AG09319 (cell line): ENCODE measurements at places on chromosomes 1 and 21.

DNA sequence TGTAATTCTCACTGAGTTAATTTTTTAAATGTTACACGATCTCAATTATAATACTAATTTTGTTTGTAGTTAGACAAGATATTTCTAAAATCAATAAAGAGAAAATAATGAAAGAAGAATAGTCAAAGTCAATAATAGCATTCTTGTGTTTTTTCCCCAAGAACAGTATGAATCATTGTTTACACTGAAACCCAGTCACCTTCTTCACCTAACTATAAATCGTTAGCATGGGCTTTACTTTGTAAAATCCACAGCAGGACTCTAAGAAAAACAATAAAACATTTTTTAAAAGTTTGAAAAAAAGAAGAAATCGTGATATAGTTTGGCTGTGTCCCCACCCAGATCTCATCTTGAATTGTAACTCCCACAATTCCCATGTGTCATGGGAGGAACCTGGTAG is 234.6 kb upstream of the LYPLAL1 start:
- no peak for DNase-seq

GRCh38 chr1:168260393-168260792 is 20.3 kb upstream of the TBX19 start:
- DNase-seq: no peak

DNA sequence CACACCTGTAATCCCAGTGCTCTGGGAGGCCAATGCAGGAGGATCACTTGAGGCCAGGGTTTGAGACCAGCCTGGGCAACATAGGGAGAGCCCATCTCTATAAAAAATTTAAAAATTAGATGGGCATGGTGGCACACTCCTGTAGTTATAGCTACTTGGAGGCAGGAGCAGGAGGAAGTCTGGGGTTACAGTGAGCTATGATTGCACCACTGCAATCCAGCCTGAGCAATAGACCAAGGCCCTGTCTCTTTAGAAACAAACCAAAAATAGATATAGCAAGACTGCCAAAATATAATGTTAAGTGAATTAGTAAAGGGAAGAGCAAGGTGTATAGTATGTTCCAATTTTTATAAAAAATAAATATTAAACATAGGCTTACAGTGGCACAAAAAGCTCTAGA is 28.8 kb downstream of the PLEKHO1 start:
- no peak for DNase-seq

DNA sequence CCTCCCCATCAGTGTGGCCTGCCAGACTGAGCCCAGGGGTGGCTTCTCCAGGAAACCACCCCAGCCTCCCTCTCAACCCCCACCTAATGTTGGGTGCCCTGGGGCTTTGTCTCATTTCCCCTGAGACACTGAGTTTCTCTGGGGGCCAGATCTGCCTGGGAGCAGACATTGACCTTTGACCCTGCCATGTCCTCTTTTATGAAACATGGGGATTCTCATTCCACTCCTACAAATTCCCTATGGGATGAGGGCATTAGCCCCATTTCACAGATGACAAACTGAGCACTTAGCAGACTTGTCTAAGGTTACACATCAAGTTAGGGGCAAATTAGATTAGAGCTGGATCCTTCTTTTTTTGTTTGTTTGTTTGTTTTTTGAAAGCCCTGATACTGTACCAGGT is 24.1 kb downstream of the RHBG start:
- DNase-seq: no peak

- DNase-seq: no peak
Observed at GRCh38 chr1:31576201-31576669, at the start of gene TINAGL1. TSS of gene TINAGL1 (plus strand) at chr1:31576515. CDS start at chr1:31577149, 634 bp downstream.

- DNase-seq: no peak
Observed at GRCh38 chr1:242242983-242243382, 244.1 kb upstream of the MAP1LC3C start.

- no peak for DNase-seq
Observed at GRCh38 chr1:244030481-244031040, 20.5 kb upstream of the ZBTB18 start.

GRCh38 chr1:18045621-18046020 is 62.0 kb upstream of the IGSF21 start:
- DNase-seq: no peak

DNA sequence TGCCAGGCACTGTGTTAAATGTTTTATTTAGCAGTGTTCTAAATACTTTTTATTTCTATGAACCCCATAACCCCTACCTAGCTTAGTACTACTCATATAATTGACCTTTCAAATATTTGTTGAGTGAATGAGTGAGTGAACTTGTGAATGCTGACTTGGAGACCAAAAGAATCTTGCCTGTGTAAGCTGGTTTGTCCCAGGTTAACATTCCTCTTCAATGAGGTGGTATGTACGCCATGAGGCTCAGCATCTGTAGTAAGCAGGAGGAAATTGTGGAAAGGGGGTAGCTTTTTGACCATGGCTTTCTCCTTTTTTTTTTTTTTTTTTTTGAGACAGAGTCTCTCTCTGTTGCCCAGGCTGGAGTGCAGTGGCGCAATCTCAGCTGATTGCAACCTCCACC is 14.6 kb downstream of the MED18 start:
- no peak for DNase-seq

DNA sequence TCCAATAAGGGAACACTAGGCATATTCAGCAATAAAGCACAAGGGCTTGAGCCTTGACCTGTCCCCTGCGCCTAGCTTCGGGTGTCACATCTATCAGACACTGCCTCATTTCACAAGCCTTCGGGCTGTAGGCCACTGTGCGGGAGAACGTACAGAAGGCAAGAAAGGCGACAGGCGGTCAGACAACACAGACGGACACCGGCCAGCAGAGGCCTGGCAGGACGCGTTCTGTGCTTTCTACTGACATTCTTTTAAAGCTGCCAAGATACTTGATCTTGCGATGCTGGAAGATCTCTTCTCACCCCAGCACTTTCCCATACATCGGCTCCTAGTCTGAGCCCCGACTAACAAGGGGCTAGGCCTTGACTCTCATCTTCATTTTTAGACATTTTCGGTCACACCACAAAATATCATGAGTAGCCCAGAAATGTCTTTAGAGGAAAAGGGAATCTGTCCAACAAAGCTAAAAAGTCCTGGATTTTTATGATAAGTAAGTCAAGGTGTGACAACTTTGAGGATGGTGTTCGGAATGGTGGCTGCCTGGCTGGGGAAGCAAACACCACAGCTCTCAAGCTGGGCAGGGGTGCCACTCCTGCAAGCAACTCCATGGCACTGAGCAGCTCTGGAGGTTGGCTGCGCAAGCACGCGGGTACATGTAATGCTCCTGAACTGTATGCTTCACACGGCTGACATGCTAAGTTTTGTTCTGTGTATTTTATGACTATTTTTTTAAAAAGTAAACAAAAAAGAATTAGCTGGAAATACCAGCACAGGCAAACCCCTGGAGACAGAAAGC is 18.7 kb downstream of the RIPK4 start:
- no peak for DNase-seq

DNA sequence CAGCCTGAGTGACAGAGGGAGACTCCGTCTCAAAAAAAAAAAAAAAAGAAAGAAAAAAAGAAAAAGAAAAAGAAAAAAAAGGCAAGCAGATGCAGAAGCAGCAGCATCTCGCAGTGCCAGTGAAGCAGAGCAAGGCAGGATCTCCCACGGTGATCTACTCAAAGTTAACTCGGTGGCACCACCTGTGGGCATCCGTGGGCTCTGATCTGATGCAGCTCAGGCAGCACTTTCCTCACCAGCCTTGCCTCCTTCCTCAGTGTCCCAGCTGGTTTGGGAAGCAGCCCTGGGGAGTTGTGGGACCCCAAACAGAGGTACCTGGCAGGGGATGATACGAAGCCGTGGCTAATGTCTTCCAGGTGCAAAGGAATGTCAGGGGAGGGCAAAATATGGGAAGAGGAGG is 104.3 kb upstream of the KRTAP19-8 start:
- DNase-seq: no peak

- DNase-seq: no peak
Observed at GRCh38 chr1:171654942-171655745, 2.7 kb upstream of the MYOC start.

DNA sequence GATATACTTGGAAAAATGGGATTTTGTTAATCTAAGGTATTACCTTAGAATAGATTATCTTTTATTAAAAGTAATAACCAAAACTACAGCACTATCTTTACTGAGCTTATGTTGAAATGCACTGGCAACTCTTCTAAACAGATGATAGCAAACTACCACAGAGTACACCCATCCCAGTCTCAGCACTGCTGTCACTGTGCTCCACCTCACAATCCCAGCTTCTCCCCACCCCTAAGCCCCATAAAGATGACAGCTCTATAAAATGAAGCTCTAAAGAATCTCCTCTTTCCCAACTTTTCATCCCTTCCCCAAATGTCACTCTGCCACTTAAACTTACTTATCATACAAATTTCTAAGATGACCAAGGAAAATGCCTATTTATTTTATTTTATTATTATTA is 6.4 kb downstream of the DSTYK start:
- DNase-seq: no peak

- no peak for DNase-seq
Observed at GRCh38 chr1:214899908-214900460, 182.6 kb upstream of the KCNK2 start.

GRCh38 chr1:30164693-30165092 is 558.7 kb downstream of the MATN1 start:
- no peak for DNase-seq

DNA sequence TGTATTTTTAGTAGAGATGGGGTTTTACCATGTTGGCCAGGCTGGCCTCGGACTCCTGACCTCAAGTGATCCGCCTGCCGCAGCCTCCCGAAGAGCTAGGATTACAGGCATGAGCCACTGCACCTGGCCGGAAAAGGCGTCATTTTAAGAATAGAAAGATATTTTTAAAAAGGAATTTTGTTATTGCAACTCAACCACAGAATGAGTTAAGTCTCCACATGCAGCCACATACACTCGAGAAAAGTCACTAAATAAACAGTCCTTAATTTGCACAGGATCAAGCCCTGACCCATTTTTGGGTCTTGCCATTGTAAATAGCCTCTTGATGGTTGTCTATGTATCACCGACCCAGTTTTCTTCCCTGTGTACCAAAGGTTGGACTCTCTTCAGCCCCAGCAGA is 85.5 kb downstream of the FBXO2 start:
- DNase-seq: no peak
